Prostate gland (tissue), 2 donors: ENCODE measurements at places on chromosomes 1 and 21.
A peak's percentile ranks its signal among the peaks of the same experiment; 100 is the strongest.

- DNase-seq: no peak
These were observed 17.2 kb downstream of the PTAFR start for GRCh38 chr1:28159243-28159642.

- no peak for DNase-seq
These were observed 8.7 kb downstream of the ITLN1 start for GRCh38 chr1:160876311-160876710.

GRCh38 chr1:46596036-46596435 lies 8.0 kb downstream of the MKNK1 start:
- no peak for DNase-seq

GRCh38 chr1:66439031-66439740 lies 94.8 kb upstream of the SGIP1 start:
- no peak for DNase-seq

GRCh38 chr1:228487336-228488124 lies at the start of gene RNF187:
TSS of gene RNF187 (plus strand) at chr1:228487382.
- DNase-seq: peak; percentile 82

- DNase-seq: no peak
These were observed 45.2 kb downstream of the ADAMTS1 start for GRCh38 chr21:26800001-26800400.

- no peak for DNase-seq
These were observed 252.2 kb upstream of the ADAMTS5 start for GRCh38 chr21:27219068-27219467.

GRCh38 chr21:36099000-36099399 lies 29.2 kb downstream of the CBR1 start:
- DNase-seq: no peak

GRCh38 chr1:78420181-78420580 lies 70.6 kb upstream of the PTGFR start:
- DNase-seq: no peak
